ENCODE measurements at places on chromosomes 12 and 14. TPM values are rescaled to one million over a fixed set of nuclear protein-coding genes. Genes with fewer than 3 reads are reported as not detected.
A peak's percentile ranks its signal among the peaks of the same experiment; 100 is the strongest.

DNA sequence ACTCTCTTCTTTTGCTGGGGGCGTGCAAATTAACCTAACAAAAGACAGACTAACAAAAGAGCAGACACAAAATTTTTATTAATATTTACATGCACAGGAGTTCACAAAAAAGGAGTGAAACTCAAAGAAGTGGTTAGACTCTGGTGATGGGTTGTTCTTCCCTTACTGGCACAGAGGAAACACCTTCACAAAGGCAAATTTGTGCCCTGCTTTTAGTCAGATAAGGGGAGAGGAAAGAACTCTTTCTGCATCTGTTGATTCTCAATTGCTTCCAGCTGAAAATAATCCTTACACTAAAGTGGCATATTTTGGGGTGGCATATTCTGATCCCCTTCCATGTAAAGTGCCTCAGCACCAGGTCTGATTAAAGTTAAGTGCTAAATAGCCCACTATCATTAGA lies 190.2 kb upstream of the AMIGO2 start:
- no peak for DNase-seq

The RTL1 gene
- total RNA-seq = not detected

DNA sequence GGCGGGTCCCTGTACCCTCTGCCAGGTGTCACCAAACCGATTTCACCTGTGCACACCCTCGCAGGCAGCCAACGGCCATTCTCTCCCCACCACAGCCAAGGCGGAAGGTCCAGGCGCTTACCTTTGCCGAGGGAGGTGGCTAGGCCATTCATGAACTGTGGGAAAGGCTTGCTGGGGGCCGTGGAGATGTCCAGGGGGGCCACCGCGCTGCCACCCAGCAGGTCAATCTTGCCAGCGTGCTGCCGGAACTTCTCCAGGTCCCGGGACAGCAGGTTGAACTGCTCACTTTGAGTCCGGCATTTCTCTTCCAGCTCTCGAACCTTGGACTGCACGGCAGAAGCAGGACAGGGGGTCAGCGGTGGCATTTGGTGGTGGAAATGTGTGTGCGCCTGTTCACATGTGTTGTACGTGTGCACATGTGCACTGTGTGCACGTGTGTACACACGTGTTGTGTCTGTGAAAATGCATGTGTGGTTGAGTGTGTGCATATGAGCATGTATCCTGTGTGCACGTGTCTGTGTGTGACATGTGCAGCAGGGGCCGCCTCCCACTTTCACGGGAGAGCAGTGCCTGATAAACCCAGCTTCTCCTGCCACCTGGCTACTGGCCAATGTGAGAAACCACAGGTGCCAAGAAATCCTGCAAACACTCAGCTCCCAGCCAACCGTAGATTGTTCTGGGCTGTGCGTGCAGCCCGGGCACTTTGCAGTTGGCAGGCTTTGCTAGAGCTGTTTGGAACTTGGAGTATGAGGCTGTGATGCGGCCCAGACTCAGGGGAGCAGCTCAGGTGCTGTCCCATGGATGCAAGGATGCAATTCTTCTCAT lies 118.9 kb downstream of the PIWIL1 start:
- peak; percentile 73 for DNase-seq

DNA sequence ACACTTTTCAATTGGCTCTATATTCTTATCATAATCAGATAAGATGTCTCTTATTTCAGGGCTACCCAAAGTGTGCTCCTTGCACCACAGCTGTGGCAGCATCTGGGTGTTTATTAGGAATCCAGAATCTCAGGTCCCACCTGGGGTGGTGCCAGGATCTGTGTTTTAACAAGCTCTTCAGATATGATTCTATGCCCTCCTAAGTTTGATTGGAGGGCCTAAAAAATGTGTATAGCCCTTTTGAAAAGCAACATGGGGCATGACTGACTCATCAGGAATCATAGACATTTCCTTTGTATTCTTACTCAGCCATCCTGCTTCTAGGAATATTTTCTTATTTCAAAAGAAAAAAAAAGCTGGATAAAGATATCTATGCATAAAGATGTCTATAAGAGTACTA lies 103.1 kb downstream of the HELB start:
- no peak for DNase-seq

The GYS2 gene
- not detected for total RNA-seq

DNA sequence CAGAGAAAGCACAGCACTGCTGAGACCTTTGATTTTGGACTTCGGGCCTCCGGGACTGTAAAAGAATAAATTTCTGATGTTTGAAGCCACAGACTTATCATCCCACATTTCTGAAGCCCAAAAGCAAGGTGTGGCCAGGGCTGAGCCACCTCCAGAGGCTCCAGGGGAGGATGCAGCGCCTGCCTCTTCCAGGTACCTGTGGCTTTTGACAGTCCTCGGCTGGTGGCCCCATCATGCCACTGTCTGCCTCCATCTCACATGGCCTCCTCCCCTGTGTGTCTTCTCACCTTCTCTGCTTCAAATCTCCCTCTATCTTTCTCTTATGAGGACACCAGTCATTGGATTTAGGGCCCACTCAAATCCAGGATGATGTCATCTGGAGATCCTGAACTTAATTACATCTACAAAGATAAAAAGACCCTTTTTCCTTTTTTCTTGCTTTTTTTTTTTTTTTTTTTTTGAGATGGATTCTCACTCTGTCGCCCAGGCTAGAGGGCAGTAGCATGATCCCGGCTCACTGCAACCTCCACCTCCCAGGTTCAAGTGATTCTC lies 15.4 kb downstream of the GSC start:
- no peak for DNase-seq

DNA sequence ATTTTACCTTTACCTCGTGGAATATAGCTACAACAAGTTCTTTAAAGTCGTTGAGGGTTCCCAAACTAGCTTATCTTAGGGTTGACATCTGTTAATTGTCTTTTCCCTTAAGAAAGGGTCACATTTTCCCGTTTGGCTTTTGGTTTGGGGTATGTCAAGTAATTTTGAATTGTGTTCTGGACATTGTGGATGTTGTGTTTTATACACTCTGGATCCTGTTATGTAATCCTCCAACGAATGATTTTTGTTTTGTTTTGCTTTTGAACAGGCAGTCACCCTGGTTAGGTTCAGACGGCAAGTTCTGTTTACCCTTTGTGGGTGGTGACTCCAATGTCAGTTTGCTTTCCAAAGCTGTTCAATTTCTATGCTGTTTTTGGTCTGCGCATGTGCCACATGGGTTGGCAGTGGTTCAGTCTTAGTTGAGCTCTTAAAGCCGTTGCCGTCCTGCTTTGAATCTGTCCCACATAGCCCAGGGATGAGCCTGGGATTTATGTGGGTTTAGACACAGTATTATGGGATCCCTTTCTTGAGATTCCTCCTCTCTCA lies 84.8 kb downstream of the TESC start:
- no peak for DNase-seq

DNA sequence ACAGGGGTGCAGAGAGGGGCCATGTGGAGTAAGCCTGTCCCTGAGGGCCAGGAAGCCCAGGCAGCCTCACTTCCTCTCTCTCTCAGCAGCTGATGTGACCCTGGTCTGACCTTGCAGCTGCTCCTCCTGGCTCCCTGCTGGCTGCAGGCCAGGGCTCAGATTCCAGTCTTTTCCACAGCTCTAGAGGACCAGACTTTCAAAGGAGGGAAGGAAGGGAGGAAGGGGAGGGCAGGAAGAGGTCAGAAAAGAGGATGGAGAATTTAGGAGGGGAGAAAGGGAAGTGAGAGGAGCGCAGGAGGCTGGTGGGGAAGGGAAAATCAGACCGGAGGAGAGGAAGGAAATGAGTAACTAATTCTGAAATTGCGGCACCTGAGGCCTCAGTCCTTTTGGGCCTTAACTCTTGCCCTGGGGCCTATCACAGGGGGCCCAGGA lies 40.9 kb upstream of the VASH1 start:
- DNase-seq = peak; percentile 93

DNA sequence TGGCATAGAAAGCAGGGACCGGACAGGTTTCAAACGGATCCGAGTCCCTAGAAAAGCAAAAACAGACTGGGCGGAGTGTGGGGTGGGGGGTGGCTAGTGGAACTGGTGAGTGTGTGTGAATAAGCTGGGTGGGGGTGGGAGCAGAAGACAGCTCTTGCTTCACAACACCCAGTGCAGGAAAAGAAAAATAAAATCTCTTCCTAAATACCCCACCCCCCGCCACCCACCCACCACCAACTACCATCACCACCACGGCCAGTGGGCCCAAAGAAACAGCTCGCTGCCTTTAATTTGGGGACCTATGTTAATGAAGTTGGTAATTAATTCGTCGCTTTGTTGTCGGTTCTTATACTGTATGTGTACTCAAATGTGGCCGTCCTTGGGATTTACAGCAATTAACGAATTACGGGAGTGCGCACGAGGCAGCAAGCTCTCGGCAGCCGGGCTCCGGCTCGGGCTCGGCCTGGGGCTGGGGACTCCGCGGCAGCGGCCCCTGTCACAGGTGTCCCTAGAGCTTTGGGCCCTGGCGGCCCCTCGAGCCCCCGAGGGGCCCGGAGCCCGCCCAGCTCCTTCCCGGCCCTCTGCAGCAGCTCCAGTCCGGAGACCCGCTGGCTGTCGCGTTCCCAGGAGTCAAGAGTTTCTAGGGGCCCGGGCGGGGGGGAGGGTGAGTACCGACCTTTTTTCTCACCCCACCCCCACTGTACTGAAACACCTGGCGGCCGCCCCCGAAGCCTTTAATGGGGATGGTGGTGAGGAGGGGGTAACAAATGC lies 1.5 kb upstream of the OTX2 start:
- DNase-seq = no peak

DNA sequence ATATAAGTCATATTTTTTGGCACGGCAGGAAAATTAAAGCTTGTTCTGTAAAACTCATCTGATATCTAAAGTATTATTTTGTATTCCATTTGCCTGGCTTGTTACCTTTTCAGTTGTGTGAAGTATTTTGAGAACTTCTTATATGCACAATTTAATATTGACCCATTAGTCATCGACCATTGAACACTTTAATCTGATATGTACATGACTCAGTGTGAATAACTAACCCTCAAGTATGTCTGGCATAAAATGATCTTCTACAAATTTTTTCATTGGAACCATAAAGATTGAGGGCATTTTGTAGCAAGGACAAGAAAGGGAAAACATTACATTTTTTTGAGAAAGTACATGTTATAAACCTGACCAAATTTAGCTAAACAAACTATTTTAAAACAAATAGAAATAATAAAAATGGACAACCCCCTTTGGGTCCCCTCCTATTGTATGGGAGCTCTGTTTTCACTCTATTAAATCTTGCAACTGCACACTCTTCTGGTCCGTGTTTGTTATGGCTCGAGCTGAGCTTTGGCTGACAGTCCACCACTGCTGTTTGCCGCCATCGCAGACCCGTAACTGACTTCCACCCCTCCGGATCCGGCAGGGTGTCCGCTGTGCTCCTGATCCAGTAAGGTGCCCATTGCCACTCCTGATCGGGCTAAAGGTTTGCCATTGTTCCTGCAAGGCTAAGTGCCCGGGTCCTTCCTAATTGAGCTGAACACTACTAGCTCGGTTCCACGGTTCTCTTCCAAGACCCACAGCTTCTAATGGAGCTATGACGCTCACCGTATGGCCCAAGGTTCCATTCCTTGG lies 118.8 kb downstream of the SLC6A15 start:
- DNase-seq = no peak

The RHOJ gene
- total RNA-seq = 13.3 TPM

- peak; percentile 69 for DNase-seq
Measured at GRCh38 chr14:90660865-90661570, 155.2 kb downstream of the TTC7B start.

The KRT74 gene
- not detected for total RNA-seq

DNA sequence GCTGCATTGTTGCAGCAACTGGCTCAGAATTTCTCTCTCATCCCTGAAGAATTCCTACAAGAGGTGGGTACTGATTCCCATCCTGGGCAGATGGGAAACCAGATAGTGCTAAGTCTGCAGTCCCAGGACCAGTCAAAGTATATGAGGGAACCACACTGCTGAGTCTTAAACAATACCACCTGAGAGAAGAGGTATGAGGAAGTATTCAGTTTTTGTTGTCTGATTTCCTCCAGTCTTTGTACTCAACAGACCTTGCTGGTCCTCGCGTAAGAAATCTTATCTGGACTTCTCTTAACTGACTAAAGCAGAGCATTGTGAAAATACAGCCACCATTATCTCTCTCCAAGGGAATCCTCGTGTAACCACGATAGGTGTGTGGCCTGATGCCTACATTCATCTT lies 3.6 kb upstream of the EDDM3A start:
- no peak for DNase-seq

The FOXA1 gene
- total RNA-seq = not detected

- DNase-seq = no peak
Measured at GRCh38 chr12:105025890-105026289, 39.8 kb downstream of the NOPCHAP1 start.

DNA sequence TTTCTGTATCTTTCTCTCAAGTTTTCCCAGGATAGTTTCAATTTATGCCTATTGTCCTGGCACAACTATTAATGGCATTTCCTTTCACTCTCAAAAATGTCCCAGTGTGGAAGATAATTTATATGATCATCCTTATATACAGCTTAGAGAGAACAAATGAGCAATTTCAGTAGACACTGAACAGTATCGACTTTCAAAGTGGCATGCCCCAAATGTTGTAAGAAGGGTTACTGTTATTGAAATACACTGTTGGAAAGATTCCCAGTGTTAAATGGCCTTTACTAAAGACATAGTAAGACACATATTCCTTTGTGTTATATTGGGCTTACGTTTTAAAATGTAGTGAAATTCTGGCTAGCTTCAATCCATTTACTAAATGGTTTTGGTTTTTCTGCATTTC lies 202.3 kb upstream of the CDKN3 start:
- DNase-seq = no peak

- DNase-seq = no peak
Measured at GRCh38 chr14:33323979-33324378, 385.3 kb downstream of the NPAS3 start.

The CCDC197 gene
- total RNA-seq = 0.74 TPM

The CCDC177 gene
- total RNA-seq = not detected

- peak; percentile 69 for DNase-seq
Measured at GRCh38 chr12:106090591-106091445, 47.9 kb downstream of the NUAK1 start.

The CEP128 gene
- 3.7 TPM for total RNA-seq

The CPM gene
- 6.6 TPM for total RNA-seq

DNA sequence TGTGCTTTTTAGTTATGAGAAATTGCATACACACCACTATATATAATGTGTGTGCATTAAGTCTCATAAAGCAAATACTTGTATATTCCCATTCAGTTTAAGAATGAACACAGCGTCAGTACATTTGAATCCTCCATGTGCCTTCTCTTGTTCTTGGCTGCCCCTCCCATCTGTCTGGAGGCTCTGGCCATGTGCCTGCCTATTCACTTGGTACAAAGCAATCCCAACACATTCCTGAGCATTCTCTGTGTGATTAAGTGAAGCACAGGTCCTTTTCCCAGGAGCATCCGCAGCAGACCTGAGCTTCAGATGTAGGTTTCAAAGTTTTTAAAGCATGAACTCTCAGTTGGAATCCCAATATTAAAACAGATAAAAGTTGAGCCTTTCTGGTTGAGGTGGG lies 58.7 kb downstream of the POLR3B start:
- DNase-seq = peak; percentile 37

Measured in left ventricle myocardium superior (tissue), 1 donor.